Globus pallidus (tissue), 1 donor: ENCODE measurements at places on chromosomes 4 and X.

DNA sequence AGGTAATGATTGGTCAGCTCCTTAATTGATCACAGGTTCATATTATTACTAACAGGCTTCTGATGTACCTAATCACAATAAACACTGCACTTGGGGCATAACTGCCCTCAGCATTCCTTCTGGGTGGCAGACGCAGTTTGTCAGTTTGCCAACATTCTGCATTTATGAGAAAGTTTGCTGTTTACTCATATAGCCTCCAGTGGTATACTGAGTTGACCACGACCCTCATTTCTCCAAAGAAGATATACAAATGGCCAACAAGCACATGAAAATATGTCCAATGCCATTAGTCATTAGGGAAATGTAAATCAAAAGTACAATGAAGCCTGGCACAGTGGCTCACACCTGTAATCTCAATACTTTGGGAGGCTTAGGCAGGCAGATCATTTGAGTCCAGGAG is 26.3 kb downstream of the EFHC2 start:
- DNase-seq, result no peak

GRCh38 chrX:18997916-18998315 is 14.0 kb upstream of the PHKA2 start:
- no peak for DNase-seq

- peak; percentile 79 for DNase-seq
Measured at GRCh38 chr4:6252051-6252450, 17.6 kb upstream of the WFS1 start.

- no peak for DNase-seq
Measured at GRCh38 chrX:109728173-109728535, 4.9 kb downstream of the ACSL4 start.

DNA sequence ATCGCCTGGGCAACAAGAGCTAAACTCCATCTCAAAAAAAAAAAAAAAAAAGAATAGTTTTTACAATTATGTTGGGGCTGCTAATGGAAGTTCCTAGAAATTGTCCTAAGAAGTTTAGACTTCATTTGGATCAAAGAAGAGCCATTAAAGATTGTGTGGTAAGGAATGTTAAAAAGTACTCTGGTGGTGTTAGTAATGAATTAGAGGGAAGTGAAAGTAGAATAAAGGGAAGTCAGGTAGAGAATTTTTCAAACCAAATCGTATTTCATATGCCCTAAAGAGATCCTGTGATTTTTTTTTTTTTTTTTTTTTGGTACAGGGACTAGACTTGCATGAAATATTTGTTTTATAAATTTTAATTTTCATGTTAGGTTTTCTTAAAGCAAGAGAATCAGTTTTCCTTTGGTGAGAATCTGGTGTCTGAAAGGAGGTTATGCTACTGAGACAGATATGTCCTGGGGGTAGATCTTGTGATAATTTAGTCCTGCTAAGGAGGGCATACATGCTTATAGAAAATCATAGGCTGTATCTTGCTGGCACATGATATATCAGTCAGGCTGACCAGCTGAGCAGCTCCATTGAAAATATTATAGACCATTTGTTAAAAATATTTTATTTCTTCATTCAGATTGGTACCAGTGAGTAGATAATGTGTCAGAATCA is 10.7 kb downstream of the SEC24B start:
- DNase-seq, result no peak

DNA sequence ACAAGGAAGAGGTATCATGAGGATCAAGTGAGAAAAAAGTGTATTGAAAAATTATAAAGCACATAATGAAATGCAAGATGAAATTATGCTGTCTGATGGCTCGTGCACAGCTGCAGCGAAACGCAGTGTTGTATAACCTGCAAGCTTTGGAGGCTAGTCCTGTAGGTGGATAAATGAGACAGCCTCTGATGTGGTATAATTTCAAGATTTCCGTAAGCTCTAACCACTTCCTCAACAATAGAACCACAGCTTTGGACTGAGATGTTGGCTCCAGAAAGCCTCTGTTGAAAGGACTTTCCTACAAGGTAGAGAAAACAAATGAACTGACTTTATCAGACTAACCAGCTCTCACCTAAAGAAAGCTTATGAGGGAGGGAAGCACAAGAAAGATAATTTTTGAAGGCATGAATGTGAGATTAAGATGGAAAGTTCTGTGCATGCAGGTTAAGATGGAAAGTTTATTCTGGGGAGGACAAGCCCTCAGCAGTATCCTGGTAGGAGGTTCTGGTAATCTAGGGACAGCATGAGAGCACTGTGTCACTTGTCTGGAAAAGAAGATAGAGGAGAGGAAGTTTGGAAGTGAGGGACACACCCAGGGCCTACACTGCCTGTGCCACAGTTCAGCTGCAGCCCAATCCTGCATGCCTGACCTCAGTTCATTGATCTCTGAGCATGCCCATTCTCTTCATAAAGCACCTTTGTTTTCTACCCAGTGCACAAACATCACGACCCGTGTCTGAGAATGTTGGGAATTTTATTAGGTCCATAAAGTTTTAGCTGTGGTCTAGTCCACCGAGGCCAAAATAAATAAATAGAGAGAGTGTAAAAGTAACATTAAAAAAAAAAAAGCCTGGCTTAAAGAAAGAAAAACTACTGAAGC is 161.5 kb upstream of the SFRP2 start:
- no peak for DNase-seq

DNA sequence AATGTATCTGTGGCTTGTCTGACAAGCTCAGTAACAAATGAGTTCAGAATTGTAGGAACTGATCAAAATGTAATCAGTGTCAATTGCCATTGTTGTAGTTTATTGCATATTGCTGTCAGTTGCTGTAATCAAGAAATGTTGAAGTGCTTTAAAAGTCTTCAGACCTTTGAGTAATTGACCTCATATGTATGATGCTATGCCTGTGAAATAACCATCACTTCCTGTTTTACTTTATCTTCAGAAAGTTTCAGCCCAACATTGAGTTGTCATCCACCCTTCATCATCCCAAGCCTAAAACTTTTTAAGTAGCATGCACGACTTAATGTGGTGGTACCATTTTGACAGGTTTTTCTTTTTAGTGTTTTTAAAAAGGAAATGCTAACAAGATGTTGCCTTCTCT is 212.4 kb downstream of the ARHGAP10 start:
- no peak for DNase-seq

DNA sequence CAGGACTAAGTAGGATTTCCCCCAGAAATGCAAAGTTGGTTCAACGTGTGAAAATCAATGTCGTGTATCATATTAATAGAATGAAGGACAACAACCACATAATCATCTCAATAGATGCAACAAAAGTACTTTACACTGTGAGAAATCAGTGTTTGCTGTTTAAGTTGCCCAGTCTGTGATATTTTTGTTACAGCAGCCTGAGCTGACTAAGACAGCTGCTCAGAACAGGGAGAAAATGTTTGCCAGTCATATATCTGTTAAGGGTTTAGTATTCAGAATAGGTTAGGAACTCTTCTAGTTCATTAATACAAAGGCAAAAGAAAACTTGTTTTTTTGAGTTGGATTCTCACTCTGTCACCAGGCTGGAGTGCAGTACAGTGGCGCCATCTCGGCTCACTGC is 12.5 kb downstream of the MAEA start:
- no peak for DNase-seq

GRCh38 chrX:115344885-115345614 is 55.5 kb downstream of the LUZP4 start:
- DNase-seq, result peak; percentile 88

- DNase-seq, result no peak
Measured at GRCh38 chrX:47232197-47232802, 509 bp upstream of the USP11 start.

GRCh38 chrX:39440799-39441284 is 639.6 kb downstream of the MID1IP1 start:
- DNase-seq, result no peak

DNA sequence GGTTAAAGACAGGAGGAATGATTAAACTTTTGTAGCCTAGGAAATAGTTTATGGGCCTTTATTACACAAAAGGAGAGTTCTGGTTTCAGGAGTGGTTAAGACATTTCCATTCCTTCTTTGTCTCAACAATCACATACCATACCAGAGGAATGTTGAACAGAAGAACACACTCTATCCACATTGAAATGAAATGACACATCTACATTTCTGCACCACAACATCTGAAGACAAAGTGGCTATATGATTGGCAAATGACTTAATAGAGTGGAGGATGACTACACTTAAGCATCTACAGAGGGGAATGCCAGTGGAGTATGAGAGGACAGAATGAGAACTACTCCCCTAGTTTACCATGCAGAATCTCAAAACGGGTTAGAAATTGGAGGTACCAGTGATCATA is 8.0 kb downstream of the CYP2U1 start:
- DNase-seq, result no peak

DNA sequence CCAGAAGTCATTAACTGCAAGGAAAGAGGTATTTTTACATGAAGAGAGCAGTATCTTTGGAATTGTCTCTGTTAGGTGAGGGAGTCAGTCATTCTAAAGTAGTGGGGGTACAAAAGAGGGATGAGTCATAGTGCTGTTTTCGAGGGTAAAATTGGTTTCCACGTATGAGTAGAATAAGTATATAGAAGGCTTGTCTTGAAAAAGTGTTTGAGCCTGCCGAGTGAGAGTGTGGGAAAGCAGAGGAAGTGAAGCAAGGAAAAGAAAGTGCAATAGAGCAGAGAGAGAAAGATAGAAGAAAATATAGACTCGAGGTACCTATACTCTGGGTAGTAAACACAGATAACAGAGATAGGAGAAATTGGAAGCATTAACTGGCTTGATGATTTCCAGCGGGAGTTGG is 696.4 kb downstream of the DMD start:
- DNase-seq, result no peak

DNA sequence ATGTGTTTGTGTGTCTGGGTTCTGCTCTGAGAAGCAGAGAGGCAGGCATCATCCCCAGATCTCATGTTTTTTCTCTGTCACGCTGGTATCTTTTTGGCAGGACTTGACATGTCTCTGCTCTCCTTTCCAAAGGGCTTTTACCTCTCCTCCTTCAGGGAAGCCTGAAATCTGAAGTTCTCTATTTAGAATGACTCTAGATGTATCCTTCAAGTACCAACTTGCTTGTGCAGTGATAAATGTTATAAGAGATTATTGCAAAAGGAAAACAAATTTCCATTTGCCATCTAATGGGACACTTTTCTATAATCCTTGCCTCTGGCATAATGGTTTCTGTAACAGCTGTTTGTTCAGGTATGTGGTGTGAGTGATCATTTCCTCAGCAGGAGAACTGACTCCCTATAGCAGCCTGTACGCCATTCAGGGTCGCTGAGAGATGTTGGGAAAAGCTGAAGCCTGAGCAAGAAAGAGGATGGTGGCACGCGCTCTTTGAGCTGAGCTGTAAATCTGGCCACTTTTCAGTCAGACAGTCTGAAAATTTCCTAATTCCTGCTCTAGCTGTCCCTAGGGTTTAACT is 72.5 kb downstream of the CNGA2 start:
- no peak for DNase-seq

DNA sequence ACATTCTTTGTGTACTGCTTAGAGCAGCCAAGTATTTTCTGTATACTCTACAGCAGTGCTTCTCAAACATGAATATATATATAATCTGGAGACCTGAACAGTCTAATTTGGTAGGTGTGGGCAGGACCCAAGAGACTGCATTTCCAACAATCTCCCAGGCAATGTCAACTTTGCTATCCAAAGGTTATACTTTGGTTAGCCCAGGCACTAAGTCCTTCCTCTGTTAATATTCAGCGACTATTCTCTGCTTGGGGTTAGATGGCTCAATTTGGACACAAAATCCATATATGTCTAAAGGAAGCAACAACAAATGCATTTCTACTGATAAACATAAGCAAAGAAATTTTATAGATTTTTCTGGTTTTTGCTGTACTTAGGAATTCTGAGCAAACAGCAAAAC is 480.0 kb upstream of the RPS6KA3 start:
- DNase-seq, result no peak

DNA sequence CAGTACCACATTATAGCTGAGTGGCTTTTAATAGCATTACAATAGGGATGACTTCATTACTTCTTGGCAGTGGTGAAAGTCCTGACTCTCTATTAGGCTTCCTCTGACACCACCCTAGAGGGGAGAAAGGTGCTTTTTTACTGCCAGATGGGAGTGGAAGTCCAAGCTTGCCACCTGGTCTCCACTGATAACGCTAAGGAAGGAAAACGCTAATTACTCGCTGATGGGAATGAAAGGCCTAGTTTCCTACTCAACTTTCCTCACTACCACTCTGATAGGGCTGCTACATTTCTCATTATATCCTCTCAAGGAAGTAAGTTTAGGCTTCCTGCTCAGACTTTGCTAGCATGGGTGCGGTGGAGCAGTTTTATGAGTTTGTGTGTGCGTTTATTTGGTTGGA is 62.3 kb upstream of the PAGE3 start:
- DNase-seq, result no peak

GRCh38 chrX:120372667-120373370 is 10.9 kb downstream of the ATP1B4 start:
- no peak for DNase-seq

DNA sequence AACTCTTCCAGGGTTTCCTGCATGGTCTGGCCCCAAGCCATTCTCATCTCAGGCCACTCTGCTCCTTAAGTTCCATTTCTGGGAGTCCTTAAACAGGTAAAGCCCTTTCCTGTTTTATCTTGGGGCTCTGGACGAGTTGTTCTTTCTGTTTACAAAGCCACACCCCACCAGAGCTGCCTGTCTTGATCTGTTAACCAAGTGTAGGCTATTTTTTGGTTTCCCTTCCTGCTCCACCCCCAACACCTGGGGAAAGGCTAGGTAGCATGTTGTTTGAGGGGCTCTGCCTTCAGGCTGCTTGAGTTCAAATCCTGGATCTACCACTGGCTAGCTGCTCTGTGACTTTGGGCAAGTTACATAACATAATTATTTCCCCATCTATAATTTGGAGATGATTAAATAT is 40.0 kb downstream of the ERVMER34-1 start:
- no peak for DNase-seq

DNA sequence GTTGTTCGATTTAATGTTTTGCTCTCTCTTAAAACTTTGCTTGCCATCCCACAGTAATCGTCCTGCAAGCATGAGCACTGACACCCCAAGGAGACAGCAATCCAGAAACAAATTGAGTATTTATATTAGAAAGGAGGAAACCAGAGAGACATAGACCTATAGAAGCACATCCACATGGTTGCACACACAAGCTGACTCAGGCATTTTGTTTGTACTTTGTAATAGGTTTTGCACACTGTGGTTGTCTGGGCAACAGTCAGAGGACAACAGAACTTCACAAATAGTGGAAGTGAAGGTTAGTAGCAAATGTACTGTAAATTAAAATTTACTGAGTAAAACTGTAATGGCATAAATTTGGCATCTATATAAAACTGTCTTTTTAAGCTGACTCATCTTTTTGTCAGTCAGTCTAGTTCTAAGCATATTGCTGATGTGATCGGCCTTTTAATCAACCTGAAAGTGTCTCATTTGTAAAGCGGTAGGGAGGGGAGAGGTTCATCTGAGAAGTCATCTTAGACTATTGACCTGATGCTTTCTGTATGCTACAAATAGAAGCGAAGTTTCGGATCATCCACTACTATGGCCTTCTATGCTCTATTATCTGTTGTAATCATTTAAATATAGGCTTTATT is 1624.7 kb downstream of the ARAP2 start:
- DNase-seq, result no peak
